K562 (cell line): ENCODE measurements at places on chromosomes 3 and 15.
A peak's percentile ranks its signal among the peaks of the same experiment; 100 is the strongest.

- no peak for DNase-seq
Observed at GRCh38 chr3:77456431-77456830, 416.5 kb downstream of the ROBO2 start.

GRCh38 chr3:112847692-112848091 is 1.0 kb upstream of the CD200R1L start:
- no peak for DNase-seq

- peak; percentile 63 for DNase-seq
Observed at GRCh38 chr3:4979428-4980228, at the start of gene BHLHE40. BHLHE40 (plus strand) TSS chr3:4979437; CDS start chr3:4979719, 282 bp downstream.

DNA sequence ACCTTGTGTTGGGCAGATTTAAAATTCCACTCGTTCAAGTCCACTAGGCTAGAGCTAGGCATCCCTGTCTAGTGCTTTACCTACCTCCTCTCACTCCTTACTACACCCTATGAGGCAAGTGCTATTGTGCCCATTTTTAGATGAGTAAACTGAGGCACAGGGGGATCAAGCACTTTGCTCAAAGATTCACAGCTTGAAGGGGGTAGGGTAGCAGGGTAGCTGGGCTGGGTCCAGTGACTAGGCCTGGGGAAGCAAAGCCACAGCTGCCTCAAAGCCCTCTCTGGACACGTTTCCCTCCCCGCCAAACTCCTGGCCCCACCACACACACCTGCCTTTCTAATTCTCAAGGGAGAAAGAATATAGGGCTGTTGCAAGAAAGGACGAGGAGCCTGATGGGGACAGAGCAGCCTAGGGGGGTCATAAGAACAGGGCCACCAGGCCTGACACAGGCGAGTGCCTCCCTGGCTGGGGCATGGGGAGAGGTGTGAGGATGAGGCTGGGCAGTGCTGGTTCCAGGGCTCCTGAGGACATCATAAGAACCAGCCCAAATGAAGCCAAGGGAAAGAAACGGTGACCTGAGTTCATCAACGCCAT is 34.8 kb upstream of the SFMBT1 start:
- DNase-seq = no peak

DNA sequence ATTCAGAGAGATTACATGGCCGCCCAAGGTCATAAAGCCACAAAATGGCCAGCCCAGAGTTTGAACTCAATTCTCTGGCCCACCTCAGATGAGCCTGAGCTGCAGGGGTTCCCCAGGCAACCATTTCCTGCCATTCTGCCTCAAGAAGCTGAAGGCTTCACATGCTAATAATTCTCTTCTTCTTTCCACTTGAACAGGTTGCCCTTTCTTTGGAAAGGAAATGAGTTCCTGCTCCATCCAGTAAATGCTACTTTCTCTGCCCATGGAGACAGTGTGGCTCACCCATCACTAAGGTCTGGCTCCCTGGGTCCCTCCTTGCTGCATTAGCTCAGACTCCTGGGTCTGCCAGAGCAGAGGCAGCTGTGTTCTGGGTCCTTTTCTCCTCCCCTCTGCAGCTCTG is 48.2 kb downstream of the TRIM42 start:
- DNase-seq = no peak

GRCh38 chr15:76177491-76178040 is 117.8 kb downstream of the TMEM266 start:
- no peak for DNase-seq
